ENCODE measurements at places on chromosomes 4 and X. TPM values are rescaled to one million over a fixed set of nuclear protein-coding genes. Genes with fewer than 3 reads are reported as not detected.

DNA sequence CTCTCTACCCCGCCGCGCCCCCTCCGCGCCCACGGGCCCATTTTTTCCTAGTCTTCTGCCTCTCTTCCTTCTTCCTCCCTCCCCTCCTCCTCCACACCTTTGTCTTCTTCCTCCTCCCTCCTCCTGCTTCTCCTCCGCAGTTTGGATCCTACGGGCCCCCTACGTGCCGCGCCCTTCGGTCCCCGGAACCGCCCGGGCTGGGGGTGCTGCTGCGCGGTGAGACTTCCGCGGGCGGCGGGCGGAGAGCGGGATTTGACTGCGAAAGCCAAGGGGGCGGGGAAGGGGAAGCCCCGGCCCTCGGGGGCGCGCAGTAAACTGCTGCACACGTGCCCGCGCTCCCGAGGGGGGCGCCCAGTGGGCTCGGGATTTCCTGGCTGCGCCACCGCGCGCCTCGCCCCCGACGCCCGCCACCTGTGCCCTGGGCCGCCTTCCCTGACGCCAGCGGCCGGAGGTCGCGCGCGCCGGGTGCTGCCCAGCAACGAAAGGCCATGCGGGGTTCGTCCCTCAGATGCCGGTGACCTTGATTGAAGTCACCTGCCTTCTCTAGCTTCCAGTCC is 3.3 kb upstream of the NKX3-2 start:
- no peak for DNase-seq

- no peak for DNase-seq
These were observed 19.7 kb downstream of the SLAIN2 start for GRCh38 chr4:48361012-48361400.

DNA sequence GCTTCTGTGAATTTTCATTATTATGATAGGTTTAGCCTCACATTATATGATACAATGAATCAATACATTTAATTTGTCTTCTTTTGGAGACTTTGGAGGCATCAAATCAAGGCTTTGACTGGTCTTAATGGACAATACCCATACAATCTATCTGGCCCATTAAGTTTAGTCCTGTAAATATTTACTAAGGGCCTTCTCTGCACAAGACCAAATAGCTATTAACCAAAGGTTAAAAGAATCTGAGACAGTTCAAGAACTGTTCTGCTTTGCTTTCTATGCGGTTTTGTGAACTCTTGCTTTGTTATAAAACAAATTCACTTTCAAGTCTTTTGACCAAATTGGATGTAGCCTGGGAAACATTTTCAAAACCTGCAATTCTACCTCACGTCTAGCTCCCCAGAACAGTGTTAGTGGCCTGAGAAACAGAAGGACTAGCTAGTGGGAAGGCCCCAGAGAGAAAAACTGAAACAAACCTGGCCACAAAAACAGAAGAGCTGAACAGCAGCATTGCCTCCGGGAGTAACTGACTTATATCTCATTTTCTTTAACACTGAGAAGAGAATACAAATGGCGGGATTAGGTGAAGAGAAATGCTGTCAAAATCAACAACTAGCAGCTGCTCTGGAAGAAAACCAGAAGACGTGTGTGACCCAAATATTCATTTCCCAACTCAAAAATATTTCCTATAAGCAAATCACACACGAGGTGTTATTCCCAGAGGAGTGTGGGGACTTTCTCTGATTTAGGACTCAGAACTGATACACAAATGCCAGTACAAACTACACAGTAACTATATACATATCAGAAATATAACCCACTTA is 548 bp downstream of the TLR1 start:
- no peak for DNase-seq

- no peak for DNase-seq
These were observed 1.5 kb downstream of the CASP6 start for GRCh38 chr4:109701566-109702410.

DNA sequence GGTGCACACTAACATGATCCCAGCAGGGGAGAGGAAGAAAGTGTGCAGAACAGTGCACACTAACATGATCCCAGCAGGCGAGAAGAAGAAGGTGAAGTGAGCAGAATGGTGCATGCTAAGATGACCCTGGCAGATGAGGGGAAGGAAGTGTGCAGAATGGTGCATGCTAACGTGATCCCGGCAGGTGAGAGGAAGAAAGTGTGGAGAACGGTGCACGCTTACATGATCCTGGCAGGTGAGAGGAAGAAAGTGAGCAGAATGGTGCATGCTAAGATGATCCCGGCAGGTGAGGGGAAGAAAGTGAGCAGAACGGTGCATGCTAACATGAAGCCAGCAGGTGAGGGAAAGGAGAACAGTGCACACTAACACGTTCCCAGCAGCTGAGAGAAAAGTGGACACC is 83.7 kb downstream of the ACOX3 start:
- DNase-seq: no peak

GRCh38 chr4:82983444-82983843 is 27.2 kb downstream of the LIN54 start:
- no peak for DNase-seq

Gene MAGEB17
- not detected for total RNA-seq

- no peak for DNase-seq
These were observed 202.4 kb upstream of the PSAPL1 start for GRCh38 chr4:7637139-7637538.

- DNase-seq: no peak
These were observed 1.1 kb upstream of the SLC10A7 start for GRCh38 chr4:146522869-146523205.

Data from pulmonary artery endothelial cell (primary cell).